Astrocyte (in vitro differentiated cells and primary cell): ENCODE measurements at places on chromosomes 2 and 18. TPM values are rescaled to one million over a fixed set of nuclear protein-coding genes. Genes with fewer than 3 reads are reported as not detected.

GRCh38 chr2:6994536-6995128 lies 77.4 kb downstream of the RNF144A start:
- no peak for DNase-seq

- DNase-seq: no peak
Measured at GRCh38 chr2:36973320-36973719, 7.0 kb upstream of the STRN start.

Gene HRH4
- total RNA-seq: 0.17 and 0.25 TPM in 2 replicates

Gene GNAL
- 3.6 and 4.5 TPM in 2 replicates for total RNA-seq

Gene CNRIP1
- 4.0 and 4.4 TPM in 2 replicates for total RNA-seq

- DNase-seq: no peak
Measured at GRCh38 chr2:23772684-23773083, 154.2 kb downstream of the ATAD2B start.

GRCh38 chr2:45329045-45329677 lies 281.9 kb downstream of the SRBD1 start:
- DNase-seq: peak; percentile 26

Gene EIF2AK3
- total RNA-seq: 26.3 and 27.1 TPM in 2 replicates

GRCh38 chr2:29113027-29113686 lies 2.1 kb upstream of the CLIP4 start:
- peak; percentile 95 for DNase-seq

DNA sequence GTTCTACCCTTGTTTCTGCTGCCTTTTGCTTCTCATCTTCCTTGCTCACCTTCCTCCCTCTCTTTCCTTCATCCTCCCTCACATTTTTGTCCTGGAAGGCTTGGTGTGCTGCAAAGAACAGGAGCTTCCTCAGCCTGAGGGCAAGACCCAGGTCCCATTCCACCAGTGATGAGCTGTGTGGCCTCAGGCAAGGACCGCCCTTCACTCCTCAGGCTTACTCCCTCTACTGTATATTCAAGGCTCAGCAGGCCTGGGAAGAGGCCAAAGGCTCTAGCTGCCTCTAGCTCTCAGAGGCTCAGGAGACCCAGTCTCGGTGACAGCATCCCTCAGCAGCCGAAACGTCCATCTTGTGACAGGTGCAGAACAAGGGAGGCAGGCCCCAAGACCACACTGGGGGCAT lies 97.5 kb downstream of the MRO start:
- DNase-seq: no peak

- DNase-seq: no peak
Measured at GRCh38 chr2:222303045-222303827, 4.4 kb upstream of the PAX3 start.

DNA sequence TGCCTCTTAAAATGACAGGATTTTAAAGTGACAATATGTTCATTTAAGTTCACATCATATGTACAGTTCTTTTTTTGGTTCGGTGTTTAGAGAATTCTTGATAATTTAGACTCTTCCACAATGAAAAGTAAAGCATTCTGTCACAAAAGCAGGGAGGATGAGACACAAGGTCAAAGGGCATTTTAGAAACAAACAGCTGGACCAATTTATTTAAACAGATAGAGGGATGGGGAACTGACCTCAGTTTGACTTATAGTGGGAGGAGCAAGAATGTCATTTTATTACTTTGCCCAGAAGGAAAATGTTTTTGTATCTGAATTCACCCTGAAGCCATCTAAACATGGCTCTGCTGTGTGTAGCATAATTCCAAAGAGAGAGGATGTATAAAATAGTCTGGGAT lies 128.5 kb downstream of the MEIS1 start:
- no peak for DNase-seq

DNA sequence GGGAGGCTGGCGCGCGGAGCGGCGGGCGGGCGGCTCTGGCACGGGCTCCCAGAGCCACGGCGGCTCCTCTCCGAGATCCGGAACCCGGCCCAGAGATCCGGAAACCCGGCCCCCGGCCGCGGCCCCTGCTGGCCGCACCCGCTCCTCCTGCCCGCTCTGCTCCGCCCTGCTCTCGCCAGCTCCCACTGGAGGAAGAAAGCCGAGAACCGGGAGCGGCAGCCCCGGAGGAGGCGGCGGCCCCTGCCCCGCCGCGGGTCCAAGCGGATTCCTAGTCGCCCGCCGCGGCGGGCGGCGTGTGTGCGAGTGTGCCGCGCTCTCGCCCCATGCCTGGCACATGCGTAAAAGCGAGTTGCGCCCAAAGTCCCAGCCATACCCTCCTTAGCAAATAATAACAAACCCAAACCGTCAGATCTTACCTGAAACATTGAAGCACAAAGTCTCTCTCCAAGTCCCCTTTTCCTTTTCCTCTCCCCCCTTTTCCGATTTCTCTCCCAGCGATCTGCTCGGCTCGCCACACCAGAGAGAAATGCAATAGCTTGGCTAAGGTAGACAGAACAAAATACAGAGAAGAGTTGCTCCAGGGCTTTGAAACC lies 108.7 kb upstream of the KCTD1 start:
- peak; percentile 41 for DNase-seq

DNA sequence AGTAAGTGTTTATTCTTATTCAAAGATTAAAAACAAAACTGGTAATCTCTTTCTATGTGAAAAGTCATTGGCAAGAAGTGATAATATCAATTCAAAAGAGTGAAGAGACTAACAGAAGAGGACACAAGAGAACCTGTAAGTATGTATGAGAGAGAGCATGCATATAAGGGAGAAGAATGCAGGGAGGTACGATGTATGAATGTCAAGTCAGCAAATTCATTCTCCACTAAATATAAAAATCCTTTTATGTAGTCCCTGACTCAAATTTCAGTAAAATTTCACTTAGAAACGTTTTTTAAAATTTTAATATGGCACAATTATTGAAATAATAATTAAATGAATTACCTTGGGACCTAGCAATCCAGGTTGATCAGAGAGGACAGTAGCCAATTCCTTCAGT lies 55.3 kb downstream of the NCKAP1 start:
- DNase-seq: no peak

DNA sequence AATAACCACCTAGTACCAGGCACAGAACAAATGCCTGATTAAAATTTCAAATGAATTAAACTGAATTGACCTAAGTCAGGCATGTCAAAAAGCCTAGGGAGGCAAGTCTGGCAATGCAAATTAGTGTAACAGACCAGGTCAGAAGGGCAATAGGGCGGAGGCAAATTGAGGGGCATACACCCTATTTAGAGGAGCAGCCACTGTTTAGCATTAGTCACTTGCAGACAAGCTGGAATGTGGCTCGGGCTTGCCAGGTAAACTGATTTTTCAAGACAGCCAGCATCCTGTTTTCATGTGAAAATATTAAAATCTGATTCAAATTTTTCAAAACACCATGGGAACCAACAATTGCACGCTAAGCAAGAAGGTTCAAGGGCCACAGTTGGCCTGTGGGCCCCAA lies 160.3 kb downstream of the EN1 start:
- DNase-seq: no peak

Gene PTPRN
- 76.6 and 88.2 TPM in 2 replicates for total RNA-seq

GRCh38 chr2:205438241-205438640 lies 244.1 kb upstream of the NRP2 start:
- DNase-seq: no peak

DNA sequence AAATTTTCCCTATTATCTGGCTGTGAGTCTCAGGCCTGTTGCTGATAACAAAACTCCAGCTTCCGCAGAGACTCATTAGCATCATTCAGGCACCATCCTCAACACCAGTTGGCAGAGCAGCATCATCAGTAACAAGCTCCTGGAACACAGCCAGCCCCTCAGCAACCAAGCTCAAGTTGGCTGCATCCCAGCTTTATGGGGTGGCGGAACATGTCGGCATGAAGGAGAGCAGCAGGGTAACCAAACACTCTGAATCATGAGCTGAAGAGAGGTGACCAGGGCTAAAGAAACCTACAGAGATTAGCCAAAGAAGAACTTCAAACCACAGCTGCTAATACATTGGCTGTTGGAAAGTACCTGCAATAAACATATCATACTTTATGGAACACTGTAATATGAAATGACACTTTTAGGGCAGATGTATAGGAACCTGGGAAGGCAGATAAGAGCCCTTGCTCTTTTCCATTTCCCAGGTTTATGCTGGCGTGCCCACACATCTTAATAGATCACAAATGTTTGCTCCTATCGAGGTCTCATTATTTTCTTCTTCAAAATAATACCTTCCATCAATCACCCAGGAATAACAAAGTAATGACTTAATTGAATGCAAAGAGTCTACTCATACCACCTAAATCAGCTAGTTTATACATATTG lies 63.8 kb downstream of the PDE11A start:
- DNase-seq: peak; percentile 76

DNA sequence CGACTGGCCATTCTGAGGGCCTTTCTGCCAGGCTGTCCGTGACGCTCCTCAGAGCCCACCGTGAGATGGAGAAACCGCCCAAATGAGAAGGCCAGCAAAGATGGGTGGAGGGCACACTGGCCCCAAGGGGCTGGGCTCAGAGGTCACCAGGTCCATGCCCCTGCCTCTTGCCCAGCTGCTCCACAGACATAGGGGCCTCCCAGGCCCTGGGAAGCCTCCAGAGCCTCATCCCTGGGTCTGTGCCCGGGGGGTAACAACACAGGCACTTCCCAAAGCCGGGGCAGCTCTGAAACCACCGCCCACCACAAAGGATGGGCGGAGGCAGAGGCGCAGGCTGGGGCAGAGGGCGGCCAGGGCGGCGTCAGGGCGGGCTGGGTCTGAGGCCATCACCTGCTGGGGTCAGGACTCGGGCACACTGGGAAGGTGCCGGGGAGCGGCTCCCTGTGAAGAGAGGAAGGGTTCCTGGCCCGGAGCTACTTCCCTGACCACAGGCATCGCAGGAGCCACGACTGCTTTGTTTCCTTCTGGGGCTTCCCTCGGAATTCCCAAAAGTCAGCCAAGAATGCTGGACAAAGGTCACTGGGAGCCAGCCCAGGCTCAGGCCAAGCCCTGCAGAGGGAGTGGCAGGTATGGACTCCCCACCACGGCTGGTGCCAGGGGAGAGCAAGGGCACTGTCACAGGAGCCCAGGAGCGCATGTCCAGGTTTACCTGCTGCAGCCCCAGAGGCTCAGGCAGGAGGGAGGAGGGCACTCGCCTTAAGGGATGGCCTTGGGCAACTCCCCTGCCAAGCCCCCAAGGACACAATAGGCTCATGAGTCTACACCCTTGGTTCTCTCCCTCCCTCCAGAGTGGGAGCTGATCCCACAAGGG lies 9.4 kb downstream of the CYP26B1 start:
- no peak for DNase-seq

- no peak for DNase-seq
Measured at GRCh38 chr18:39667905-39668304, 2102.3 kb upstream of the CELF4 start.

DNA sequence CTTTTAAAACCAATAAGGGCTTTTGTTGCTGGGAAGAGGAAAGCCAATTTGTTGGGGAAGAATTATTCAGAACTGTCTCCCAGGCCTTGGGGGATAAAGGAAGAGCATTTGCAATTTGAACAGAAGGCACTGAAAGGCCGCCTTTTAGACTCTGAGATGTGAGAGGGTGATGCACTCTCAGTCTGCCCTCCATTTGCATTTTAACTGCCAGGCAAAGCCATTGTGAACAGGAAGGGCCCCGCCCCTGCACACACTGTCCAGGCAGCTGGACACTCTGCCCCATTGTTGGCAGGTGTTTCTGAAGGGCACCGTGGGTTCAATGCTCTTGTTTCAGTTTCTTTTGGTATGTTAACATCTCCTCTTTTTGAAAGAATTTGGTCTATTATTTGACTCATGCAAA lies 169.5 kb upstream of the COPS8 start:
- DNase-seq: no peak

Gene PROC
- 1.0 and 1.5 TPM in 2 replicates for total RNA-seq

DNA sequence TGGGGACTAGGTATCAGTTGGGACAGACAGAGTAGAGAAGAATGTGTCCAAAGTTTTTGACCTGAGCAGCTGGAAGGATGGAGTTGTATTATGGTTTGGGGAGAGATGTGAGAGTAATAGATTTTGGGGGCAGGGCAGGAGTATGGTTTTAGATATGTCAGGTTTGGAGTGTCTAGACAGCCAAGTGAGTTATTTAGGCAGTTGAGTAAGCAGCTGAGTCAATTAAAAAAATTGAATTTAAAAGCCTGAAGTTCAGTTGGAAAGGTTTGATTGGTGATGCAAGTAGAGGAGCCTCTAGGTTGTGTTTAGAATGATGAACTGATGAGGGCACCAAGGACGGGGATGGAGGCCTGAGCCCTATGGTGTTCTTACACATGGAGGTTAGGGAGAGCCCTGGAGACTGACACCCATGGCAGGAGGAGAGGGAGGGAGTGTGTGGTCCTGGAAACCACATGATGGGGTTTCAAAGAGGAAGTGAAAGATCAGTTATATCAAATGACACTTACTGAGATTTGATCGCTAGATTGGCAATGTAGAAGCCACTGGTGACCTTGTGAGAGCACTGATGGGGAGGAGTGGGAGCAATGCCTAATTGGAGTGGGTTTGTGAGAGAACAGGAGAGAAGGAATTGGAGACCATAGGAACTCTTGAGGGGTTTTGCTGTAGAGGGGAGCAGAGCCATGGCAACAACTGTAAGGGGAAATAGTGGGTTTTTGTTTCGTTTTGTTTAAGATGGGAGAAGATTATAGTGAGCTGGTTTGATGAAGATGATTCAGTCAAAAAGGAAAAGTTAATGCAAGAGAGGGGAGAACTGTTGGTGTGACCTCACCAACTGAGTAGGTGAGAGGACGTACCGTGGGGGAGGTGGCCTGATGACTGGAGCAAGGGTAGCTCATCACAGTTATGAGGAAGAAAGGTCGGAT lies 10.3 kb downstream of the ITGA6 start:
- no peak for DNase-seq

Gene TMEM150A
- 20.4 and 22.2 TPM in 2 replicates for total RNA-seq

DNA sequence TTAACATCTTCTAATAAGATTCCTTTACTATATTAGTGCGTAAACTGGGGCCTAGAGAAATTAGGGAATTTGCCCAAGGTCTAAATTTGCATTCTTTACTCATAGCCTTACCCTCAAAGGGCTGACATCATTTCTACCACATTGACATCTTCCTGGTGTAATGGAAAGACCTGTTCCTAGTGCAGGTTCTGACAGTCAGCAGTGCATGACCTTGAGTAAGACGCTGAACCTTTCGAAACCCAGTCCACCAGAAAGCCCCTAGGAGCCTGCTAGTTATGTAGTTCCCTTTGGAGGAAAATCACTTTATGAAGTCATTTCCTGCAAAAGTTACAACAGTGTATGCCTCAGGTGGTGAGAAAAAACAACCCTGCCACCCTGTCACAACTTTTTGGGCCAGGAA lies 388.3 kb downstream of the TNS1 start:
- DNase-seq: no peak

DNA sequence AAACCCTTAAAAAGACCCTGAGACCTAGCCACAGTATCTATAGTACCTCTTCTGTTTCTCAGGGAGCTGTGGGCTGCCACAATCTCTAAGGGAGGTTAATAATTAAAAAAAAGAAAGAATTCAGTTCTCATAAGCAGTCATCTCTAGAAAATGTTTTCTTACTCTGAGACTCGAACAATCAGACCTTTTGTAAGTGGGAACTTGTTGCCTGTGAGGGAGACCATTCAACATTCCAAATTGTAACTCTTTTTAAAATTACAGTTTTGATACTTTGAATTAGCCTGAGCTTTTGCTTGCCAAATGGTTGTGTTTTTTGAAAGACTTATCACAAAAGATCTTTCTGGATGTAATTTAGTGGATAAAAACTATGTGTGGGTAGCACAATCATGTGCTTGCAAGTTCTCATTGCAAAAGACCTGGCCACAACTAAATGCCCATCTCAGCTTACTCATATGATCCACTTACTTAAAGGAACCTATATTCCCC lies 33.3 kb downstream of the IL1R2 start:
- peak; percentile 85 for DNase-seq
